CD4-positive, alpha-beta T cell treated with Interleukin-12 subunit alpha and Interleukin-12 subunit beta, for 1 hour (primary cell): ENCODE measurements at places on chromosomes 3 and 15.

- no peak for DNase-seq
Measured at GRCh38 chr3:39344746-39345344, 15.3 kb downstream of the CCR8 start.

GRCh38 chr15:88257311-88258092 is 963 bp upstream of the NTRK3 start:
- DNase-seq = no peak

GRCh38 chr3:188153437-188154013 is 432 bp upstream of the LPP start:
- DNase-seq = peak; percentile 52

DNA sequence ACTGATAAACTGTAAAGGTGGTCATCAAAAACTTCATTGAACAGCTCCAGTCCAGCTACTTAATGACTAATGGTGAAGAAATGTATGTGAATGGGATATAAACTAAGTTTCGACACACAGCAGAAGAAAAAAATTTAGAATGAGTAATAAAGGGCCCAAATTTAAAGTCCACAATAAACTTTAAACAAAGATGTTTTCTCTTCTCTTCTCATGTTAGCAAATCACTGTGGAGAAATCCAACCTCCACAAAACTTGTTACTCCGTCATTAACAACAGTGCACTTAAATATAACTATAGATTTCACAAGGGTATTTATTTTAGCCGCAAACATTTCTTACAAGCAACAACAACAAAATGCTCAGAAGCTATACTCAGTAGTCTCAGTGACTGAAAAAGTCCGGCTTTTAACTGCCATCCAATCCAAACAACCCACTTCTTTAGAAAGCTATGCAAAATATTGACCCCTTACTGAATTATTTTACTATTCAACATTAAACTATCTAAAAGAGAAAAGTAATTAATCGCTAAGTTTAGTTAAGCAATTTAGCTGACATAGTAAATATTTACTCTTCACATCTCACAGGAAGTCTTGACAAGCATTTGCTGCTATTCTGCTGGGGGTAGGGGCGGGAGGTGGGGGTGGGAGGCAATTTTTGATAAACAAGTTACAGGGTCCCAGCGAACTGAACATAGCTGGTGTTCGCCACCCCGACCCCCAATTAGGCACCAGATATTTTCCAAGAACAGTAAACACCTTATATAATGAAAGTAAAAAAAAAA is 2.4 kb downstream of the IGF2BP2 start:
- no peak for DNase-seq

- DNase-seq = no peak
Measured at GRCh38 chr15:21267671-21268395, 172.5 kb downstream of the POTEB3 start.

DNA sequence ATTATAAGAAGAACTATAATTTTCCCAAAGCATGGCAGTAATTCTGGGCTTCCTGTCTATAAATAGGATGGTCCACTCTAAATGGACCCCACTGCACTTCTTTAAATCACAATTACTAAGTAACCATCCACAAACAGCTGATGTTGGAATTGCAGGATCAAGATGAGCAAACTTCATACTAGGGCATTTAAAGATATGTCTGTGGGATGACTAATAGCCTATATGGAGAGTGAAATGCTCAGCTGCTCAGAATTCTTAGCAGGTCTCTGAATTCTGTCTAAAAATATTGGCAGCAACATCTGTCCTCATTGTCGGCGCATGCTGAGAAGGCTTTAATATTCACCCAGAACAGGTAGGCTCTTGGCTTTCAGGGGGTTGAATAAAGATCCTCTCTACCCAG is 140.4 kb downstream of the SATB1 start:
- no peak for DNase-seq

- no peak for DNase-seq
Measured at GRCh38 chr3:23800731-23801130, 5.0 kb upstream of the UBE2E1 start.

DNA sequence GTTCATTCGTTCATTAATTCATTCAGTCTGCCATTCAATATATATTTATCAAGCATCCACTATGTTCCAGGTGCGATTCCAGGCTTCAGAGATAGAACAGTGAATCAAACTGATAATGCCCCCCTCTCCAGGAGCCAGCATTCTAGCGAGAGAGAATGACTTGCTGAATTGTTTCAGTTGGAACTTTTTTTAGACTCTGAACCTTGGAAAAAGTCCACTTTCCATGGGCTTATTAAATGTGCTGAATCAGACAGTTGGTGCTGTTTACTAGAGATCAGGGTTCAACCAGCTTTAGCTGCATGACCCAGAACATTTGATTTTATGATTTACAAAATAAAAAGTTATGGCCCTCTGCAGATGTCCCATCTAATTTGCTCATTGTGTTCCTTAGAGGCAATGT is 213.2 kb downstream of the THSD4 start:
- no peak for DNase-seq

GRCh38 chr3:188396251-188396650 is 242.3 kb downstream of the LPP start:
- DNase-seq = no peak

DNA sequence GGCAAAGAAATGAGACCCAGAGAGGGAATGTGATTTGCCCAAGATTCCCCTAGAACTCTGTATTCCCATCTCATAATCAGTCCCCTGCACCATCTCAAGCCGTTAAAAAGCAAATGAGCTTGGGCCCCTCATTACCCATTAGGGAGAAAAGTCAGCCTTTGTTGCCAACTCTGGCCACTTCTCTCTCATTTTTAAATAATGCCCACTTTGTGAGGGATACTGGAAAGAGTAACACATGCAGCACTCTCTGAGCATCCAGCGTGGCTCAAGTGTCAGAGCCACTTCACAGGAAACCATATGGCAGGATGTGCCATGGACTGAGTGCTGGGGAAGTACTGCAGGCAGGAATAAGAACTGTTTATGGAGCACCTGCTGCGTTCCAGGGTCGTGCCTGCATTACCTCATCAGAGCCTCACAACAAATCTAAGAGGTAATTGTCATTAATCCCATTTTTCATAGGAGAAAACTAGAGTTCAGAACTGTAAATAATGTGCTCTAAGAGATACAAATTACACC is 49.8 kb upstream of the SLC6A1 start:
- no peak for DNase-seq

DNA sequence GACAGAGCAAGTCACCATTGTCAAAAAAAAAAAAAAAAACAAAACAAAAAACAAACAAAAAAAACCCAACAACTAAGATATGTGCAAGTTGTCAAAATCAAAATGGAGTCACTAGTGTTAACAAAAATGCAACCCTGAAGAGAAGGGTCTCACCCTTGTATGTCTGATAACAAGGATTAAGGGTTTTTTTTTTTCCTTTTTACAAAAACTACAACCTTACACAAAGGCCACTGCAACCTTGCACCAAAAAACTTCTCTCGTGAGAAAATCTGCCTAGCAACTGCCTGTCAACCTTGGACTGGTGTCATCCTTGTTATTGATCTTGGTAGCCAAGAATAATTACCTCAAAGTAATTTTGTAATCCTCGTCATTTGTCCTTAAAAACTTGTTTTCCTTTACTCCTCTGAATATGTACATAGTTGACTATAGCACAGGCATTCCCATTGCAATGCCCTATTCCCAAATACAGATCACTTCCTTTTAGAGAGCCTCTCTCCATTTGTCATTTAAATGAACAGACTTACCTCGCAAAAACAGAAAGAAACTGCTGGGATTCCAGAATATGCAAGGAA is 24.0 kb downstream of the TFRC start:
- no peak for DNase-seq

DNA sequence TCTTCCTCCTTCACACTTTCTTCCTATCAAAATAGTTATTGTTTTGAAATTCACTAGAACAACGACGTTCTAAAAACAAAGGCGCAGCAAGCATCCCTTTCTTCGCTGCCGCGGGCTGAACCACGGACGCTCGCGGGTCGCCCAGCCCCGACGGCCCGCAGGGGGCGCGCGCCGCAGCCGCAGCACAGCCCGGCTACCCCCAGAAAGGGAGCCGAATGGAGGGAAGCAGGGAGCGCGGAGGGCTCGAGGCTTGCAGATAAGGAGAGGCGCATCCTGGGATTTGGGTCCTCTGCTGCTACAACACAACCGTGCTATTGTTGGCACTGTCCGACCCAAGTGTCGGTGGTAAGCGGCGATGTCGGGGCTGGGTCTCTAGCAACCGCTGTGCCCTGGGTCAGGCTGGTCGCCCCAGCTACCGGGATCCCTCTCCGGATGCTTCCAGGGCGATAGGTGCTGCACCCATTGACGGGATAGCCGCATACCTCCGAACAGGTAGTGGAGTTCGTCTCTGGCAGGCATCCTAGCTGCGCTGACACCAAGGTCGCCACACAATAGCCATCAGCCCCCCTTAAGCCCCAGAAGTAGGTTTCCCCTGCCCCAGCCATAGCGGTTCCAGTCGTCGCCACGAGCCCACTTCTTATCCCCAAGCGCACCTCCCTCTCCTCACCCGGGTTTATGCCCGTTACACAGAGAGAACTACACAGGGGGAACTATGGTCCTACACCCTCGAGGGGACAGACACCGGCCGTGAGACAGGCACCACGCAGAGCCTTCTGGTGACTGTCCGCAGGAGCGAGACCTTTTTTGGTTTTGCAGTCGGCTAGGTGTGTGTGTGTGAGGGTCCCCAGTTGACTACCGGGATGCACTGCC is 6.0 kb downstream of the ONECUT1 start:
- no peak for DNase-seq

DNA sequence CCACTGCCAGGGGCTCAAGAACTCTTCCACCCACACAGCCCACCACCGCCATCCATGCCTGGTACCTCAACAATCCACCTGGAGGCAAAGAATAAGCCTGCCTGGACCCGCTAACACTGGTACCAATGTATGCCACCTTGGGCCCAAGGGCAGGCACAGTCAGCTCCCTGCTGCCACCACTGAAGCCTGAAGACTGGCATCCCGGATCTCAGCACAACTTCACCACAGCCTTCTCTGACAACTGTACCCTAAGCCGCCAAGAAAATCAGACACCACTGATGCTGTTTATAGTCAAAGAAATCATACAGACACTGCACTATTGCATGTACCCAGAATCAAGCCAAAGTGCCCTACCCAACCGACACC is 56.3 kb downstream of the IGSF11 start:
- DNase-seq = no peak

- DNase-seq = no peak
Measured at GRCh38 chr3:40057786-40058185, 248.4 kb downstream of the MYRIP start.

DNA sequence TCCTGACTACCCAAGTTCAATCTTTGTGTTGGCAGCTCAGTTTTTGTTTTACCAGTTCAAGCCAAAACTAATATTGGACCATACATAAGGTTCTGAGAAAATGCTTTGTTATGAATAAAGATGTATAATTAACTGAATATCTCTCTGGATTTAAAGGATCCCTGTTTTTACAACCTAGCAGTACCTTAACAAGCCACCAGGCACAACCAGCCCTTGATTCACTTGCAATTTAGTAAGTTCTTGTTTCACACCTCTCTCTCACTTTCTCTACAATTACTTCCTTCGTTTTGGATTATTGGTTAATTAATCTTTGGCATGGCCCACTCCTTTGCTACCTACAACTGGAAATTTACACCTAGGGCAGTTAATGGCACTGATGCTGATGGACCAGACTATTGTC is 531.9 kb downstream of the SQOR start:
- no peak for DNase-seq

DNA sequence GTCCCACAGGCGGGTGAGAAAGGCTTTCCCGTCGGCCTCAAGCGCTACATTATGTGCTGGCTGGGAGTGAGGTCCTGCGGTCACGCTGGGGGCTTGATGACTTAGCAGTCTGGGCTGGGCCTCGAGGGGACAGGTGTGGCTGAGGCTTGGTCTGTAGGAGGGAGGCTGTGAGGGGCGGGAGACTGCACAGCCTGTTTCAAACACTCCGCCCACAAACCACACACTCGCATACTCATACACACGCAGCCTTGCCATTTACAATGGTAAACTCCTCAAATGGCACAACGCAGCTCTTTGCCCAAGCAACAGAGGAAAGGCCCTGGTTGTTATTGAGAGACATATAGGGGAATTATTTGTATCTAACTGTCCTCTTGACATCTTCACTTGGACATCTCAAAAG is 32.4 kb upstream of the RASGRF1 start:
- DNase-seq = no peak

DNA sequence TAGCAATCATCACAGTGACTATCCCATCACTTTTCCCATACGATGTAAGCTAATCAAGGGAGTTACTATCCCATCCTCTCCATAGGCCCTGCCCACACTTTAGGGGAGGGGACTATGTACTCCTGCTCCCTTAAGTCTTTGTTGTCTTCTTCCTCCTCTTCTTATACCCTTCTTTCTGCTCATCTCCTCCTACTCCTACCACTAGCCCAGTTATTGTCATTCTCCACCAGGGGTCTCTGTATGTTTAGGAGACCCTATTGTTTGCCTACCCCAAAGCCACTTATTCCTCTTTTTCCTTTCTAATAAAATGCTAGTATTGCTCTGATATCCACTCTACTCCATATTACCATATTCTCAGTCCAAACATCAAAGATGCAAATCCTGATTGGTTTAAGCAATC is 27.8 kb downstream of the STAC start:
- no peak for DNase-seq

- no peak for DNase-seq
Measured at GRCh38 chr3:176328198-176328597, 869.1 kb downstream of the TBL1XR1 start.

- DNase-seq = peak; percentile 36
Measured at GRCh38 chr3:53375019-53375418, 27.7 kb upstream of the DCP1A start.

DNA sequence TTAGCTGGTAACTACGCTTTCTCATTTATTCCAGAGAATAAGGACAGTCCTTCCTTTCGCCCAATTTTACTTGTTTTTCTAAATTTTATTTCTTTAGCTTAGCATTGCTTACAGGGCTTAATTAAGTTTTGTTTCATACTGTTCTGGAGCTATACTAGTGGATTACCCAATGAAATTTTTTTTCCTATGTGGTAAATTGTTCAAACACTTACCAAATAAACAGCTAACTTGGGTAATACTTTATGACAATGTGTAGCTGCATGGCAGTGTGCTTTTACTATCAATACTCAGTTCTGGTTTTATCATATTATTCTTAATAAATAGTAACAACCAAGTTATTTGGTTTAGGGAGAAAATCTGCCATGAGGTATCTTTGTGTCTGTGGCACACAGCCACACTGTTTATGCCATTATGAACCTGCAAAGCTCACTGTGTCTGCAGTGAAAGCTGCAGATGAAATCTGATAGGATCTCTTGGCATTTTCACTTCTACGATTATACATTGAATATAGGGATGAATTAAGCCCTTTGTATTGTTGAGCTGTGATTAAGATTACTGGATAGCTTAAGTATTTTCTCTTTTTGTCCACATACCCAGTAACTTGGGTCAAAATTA is 37.2 kb downstream of the UBE2E2 start:
- DNase-seq = no peak

DNA sequence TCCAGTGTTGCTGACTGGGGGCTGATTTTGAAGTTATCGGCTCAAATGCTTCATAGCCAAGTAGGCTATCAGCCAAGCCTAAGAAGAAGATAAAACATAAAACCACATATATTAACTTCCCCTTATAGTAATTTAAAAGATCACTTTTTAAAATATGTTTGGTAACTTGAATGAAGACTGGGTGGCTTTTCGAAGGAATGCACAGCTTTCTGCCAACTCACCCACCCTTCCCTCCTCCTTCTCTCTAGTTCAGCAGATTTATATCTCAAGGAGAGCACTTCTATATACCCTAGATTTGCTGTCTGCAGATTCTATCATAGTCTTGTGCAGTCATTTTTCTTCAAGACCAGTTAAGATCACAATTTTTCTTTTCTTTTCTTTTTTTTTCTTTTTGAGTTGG is 189.4 kb upstream of the CHRM5 start:
- no peak for DNase-seq
